ENCODE measurements at places on chromosomes 2 and 18.

- no peak for DNase-seq
Measured at GRCh38 chr2:67388680-67389079, 8.5 kb upstream of the ETAA1 start.

DNA sequence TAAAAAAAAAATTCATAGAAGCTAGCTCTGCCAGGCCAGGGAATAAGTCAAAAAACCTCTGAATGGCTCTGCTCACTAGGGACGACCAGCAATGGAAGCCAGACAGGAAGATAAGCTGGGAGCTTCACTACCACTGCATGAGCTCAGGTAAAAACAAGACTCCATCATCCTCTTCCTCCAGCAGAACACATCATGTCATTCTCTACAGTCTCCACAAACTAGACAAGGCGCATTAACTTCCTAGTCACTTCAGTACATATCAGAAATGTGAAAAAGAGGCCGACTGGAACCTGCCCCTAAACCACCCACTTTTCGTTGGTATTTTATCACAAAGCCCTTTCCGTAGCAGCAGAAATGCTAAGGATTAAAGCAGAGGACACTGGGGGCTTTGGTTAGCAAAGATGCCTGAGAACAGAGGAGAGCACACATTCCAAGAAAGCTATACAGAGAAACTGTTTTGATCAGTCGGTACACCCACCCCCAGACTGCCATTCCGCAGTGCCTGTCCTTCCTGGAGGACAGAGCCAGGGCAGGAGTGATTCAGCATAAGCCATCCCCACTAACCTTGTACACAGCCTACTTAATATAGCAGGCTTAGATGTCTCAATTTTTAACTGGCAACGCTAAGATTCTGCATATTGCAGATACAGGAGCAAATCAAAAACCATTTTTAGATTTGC is 53.4 kb downstream of the AAK1 start:
- DNase-seq: peak; percentile 44

DNA sequence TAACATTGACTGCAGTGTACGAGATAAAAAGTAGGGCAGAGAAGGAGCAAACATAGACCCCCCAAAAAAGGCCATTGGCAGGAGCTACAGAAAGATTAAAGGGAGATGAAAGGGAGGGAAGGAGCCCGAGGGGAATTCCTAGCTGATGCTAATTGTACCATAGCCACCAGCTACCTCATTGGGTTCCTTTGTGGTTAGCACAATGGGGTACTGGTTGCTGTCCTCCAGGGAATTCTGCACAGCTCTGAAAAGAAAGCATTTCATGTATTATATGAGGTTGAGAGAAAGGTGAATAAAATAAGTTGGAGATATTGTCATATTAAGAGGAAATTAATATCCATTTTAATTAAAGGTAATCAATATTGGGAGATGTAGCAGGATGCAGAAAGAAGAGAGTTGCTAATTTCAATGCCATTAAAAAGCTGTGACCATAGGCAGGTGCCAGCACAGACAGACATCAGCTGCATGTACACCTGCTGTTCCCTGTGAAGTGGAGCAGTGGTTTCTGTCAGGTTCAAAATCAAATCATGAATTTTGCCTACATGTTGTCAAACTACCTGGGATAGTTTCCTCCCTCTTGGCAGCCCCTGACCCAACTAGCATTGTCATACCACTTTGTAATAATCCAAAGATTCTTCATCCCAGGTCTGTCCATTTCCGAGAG is 185.4 kb upstream of the DLGAP1 start:
- DNase-seq: peak; percentile 30

GRCh38 chr2:38218591-38218991 is 142.6 kb upstream of the CYP1B1 start:
- no peak for DNase-seq

DNA sequence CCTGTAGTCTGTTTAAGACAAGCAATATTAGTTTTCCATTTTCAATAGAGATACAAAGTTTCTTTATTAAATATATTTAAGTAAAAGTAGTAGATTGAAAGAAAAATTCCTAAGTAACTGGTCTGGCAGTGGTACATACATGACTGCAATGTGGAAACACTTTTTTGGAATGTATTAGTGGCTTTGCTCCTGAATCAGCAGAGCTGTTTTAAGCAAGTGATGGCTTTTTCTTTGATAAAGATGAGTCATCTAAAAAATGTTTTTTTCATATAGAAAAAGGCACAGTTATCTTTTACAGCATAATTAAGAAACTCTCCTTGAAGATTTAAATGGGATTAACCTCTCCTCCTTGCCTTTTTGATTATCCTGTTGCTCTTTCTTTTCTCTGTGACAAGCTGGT is 34.9 kb downstream of the KDM3A start:
- no peak for DNase-seq

- no peak for DNase-seq
Measured at GRCh38 chr2:197514754-197515153, 1.1 kb upstream of the MOB4 start.

DNA sequence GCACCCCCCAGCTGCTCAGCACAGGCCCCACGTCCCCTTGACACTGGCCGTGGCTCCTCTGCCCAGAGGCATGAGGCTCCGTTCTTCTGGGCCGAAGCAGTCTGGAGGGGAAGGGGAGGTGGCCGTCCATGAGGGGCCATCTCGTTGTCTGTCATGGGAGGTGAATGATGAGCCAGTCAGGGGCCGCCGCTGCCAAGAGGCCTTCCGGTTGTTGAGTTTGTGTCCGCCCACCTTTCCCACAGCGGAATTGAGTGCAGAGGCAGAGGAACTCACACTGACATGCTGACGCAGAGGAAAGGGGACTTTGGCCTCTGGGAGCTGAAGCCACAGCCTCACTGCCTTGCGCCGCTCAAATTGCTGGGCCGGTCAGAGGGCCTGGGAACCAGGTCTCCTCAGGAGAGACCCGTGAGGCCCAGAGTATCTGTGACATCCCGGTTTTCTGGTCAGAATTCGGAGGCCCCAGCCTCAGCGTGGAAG is 268.4 kb downstream of the ATAD2B start:
- no peak for DNase-seq

DNA sequence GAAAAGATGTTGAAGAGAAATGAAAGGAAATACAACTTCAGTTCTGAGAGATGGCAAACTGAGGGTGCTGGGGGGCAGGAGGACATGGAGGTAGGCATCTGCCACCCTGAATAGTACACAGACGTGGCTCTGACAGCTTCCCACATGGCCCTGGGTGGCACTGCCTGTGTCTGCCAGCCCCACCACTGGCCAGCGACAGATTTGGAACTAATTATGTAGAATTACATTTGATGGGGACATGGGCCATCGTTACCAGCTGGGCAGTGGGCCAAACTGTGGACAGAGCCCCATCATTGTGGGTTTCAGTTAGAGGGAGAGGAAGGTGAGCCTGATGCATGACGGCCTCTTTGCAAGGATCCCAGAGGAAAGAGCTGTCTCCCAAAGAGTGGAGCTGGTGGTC is 216.0 kb upstream of the HAAO start:
- no peak for DNase-seq

DNA sequence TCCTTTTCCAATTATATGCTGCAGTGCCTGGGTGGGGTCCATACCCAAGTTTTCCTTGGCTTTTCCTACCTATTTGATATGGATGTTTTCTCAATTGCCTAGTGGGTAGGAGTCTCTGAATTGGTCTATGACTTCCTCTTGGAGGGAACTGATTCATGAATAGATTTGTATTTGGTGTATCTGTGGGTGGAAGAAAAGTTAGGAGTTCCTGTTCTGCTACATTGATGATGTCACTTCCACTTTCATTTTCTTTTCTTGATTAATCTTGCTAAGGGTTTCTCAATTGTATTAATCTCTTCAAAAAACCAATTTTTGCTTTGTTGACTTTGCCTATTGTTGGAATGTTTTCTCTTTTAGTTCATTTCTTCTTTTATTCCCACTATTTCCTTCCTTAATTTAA is 37.4 kb upstream of the SLC9A2 start:
- no peak for DNase-seq

DNA sequence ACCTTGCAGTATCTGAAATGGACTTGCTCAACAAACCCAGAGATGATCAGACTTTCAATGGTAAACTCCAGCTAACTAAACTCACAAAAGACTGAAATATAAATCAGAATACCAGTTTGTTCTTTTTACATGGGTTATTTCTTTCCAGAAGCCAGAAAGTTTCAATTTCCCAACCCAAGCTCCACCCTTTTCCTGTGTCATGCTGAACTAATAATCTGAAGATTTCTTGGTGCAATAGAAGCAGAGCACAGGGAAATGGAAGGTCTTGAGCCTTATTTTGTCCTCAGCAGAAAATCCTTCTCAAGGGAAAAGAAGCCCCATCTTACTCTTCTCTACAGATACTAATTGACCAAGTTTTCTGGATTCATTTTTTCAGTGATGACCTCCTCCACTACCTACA is 93.3 kb upstream of the PAPOLG start:
- no peak for DNase-seq

DNA sequence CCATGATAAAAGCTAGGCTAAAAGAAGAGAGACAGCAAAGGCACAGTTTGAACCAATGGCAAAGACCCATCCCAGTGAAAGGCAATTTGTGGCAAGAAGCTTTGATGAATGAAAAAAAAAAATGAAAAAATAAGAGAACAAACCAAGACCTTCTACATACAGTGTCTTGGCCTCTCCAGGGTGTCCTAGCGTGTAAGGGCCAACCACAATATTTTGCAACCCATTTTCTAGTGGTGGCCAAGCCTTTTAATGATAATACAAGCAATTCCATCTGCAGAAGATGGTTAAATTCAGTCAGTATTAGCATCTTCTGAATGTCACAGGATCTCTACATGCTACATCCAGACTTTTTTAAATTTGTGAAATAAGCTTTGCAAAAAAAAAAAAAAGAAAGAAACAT is 270.4 kb downstream of the LRATD1 start:
- DNase-seq: no peak

- DNase-seq: no peak
Measured at GRCh38 chr2:11483806-11484617, 18.1 kb upstream of the E2F6 start.

DNA sequence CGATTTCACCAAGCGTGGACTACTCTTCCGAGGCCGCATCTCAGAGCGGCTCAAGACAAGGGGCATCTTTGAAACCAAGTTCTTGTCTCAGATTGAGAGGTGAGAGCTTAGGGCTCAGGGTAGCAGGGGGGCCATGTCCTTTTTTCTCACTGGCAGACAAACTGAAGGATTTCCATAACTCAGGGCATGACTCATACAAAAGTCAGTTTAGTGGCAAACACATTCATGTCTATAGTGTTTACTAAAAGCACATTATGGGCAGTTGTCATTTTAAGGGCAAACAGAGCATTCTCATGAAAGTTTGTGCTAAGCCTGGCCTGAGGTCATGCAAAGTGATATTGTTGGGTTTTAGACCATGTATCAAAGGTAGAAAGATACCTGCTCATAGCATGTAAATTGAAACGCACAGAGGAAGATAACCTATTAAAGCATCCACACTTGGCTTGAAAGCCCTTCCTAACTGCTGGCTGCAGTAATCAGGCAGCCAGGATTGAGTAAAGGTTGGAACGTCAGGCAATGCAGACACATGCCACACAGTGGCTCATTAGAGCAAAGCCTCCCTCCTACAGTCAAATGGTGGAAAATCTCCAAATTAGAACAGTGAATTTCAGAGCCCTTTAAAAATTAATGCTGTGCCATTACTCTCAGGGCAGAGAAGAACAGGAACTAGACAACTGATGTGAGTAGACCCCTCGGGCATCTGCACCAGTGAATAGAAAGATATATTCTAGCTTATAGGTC is 54.2 kb downstream of the HK2 start:
- DNase-seq: no peak

- no peak for DNase-seq
Measured at GRCh38 chr2:120859814-120860578, 124.3 kb downstream of the GLI2 start.

GRCh38 chr2:121387591-121388325 is 102.8 kb upstream of the TFCP2L1 start:
- no peak for DNase-seq

DNA sequence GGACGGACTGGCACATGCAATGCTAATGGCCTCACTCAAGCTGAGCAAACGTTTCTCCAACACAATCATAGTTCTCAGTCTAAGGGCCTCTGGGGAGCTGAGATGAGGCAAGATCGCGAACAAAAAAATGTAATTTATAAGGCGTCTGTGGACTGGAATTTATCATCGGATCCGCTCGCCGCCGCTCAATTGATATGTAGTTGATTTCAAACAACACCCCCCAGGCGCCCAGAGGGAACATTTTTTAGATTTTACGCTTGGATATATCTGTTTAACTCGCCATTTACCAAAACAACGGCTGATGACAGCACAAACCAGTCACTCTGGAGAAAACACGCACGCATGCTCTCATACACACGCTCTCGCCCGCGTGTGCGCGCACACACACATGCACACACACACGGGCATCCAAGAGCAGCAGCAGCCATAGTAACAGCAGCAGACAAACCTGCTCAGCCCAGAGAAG is 335.8 kb downstream of the SMAD2 start:
- DNase-seq: no peak

DNA sequence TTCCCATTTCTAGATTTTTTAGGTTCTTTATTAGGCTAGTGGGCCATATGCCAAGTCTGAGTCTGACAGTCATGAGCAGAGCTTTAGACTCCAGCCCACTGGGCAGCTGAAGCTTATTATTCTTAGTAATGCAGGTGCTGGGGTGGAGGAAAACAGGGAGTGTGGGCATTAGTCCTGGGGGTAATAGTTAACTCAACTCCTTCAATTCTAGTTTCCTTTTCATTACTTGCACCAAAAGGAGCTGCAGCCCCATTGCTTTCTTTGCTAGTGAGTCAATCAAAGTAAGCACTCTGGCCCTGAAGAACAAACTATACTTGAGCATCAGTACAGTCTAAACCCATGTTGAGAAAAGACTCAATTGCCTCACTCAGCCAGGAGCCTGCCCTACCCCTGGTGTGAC is 35.5 kb downstream of the ICOS start:
- DNase-seq: no peak

GRCh38 chr2:12539776-12540562 is 176.8 kb upstream of the TRIB2 start:
- DNase-seq: no peak

GRCh38 chr2:39602616-39603015 is 63.1 kb upstream of the TMEM178A start:
- no peak for DNase-seq

DNA sequence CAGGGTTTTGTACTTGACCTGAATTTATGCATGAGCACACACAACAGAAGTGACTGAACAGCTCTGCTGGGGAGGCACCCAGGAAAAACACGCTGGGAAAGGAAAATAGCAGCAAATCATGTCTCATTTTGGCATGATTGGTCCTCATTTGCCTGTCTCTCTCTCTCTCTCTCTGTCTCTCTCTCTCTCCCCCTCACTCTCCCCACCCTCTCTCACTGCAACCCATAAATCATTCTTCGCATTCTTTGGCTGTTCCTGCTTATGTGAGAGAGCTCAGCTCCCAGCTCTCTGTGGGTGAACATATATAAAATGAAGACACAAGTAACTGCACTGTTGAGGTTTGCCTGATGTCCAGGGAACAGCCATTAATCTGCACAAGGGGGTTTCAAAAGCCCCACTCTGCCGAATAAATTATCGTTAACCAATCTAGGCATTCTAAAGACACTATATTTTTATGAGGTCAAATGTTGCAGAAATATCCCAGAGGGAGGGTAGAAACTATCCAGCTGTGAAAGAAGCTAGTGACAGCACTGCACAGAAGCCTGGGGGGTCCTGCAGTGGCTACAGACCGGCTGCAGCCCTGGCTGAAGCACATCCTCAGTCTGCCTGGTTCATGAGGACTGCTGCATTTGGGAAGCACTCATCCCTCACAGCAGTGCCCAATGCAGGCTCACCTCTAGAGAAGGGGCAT is 260.3 kb downstream of the AFF3 start:
- no peak for DNase-seq

All from neural progenitor cell (in vitro differentiated cells).